Stimulated activated CD4-positive, alpha-beta T cell treated with anti-CD3 and anti-CD28 coated beads, TNF-alpha, amount 100 ng/mL, for 1 hour (primary cell): ENCODE measurements at places on chromosomes 1 and 21.
A peak's percentile ranks its signal among the peaks of the same experiment; 100 is the strongest.

DNA sequence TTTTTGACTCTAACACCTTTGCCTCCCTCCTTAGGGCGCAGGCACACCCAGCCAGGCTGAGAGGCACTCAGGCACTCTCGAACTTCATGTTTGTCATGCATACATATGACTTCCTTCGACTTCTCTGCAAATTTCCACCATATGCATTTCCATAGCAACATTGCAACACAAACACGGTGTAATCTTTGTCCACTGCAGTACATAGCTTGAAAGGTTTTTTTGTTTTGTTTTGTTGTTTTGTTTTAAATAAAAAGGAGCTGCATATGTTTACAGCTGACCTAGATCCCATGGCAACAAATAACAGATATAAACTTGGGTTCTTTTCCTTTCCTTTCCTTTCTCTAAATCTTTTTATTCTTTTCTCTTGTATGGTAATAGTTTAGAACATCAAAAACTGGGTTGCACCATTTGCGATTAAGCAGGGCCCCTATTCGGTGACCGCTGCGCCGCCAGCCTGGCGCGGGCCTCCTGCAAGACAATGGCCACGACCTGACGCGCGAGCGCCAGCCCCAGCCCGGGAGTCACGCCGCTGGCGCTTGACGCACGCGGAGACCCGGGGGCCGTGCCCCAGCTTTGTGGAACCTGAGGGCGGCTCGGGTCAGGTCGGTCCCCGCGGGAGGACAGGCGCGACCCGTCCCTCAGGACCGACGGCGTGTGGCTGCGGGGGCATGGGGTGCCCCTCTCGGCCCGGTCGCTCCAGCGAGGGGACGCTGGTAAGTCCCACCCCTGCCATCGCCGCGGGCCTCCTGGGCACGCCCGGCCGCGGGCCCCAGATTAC is 35.2 kb downstream of the CCN1 start:
- DNase-seq, result no peak

DNA sequence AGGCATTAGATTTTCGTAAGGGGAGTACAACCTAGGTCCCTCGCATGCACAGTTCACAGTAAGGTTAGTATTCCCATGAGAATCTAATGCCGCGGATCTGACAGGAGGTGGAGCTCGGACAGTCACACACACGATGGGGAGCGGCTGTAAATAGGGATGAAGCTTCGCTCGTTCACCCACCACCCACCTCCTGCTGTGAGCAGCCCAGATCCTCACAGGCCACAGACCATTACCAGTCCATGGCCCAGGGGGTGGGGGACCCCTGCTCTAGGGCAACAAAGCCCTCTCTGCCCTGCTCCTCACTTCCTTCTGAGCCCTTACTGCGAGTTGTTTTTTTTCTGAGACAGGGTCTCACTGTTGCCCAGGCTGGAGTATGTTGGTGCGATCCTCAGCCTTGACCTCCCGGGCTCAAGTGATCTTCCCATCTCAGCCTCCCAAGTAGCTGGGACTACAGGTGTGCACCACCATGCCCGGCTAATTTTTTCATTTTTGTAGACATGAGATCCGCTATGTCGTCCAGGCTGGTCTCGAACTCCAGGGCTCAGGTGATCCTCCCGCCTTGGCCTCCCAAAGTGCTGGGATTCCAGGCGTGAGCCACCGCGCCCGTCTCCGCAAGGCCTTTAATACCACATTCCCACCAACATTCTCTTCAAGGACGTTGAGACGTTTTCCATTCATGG is 21.3 kb downstream of the TRPM2 start:
- DNase-seq, result no peak

DNA sequence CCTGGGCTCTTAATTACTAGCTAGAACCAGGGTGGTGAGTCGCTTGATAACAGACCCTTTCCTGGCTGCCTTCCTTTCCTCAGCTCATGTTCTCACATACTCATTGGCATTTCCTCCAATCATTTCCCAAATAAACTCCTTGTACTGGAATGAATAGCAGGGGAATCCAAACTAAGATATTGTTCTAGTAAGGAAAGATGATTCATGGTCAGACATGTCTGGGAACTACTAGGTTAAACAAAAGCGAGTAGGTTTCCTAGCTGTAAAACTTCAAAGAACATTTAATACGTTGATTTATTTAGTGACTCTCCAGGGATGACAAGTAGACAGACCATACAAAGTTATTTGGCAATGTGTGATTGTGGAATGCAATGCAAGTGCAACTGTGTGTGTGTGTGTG is 121.2 kb upstream of the KCNJ6 start:
- DNase-seq, result no peak

- no peak for DNase-seq
Observed at GRCh38 chr1:67695963-67696362, 11.0 kb downstream of the GADD45A start.

DNA sequence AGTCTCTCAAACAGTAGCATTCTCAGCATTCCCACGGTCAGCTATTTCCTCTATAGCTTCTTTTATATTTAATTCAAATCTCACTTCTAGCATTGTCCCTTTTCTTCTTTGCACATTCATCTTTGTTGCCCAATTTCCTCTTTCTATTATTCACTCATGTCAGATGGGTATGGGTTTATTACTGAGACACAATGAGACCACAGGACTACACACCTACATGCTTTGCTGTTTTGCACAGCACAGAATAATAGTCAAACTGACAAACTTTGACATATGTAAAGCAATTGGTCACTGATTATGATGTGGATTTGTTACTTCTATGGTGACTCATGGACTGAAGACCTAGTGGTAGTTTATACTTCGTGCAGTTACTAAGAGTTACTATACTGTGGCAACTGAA is 5.8 kb upstream of the CD1C start:
- DNase-seq, result no peak

DNA sequence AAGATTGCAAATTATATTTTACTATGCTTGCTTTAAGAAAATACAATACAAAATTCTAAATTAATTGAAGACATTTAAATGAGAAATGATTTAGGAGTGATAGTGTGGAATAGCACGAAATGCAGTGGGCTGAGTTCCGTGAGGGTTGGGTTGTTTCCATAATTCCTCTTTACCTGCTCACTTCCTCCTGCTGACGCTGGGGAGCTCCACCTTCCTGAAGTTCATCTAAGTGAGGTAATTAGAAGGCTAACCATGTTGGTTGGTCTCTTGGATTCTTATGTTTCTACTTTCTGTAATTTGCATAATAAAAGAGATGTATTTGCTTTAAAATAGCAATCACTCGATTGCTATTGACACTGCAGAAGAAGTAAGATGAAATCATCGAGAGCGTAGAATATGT is 4.7 kb downstream of the OR14I1 start:
- no peak for DNase-seq

DNA sequence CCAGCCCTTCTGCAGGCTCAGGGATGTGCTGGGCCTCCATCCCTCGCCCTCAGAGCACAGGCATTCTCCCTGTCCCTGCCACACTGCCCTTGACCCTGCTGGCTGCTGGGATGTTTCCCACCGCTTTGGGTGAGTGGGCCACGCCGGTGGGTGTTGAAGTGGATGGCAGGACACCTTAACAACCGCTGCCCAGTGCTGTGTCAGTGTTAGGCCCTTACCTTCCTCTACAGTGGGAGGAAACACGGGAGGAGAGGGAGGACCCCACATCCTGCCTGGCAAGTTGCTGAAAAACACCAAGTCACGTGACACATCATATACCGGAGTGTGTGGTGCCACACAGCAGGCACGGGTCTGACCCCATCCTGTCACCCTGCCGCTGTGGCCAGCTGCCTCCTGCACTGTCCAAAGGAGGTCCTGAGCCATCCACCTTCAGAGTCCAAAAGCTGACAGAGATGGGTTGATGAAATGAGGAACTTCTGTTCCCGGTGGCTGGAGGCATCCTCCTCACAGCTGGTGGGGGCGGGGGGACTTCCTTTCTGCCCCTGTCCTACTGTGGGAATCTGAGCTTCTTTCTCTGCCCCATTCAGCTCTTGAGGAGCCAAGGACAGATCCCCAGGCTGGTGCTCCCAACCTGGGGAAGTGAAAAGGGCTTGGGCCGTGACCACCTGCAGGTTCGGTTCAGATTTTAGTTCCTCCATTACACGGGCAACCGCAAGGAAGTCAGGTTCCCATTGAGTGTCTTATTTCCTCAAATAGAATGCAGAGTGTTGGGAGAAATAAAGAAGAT is 3.2 kb upstream of the THEMIS2 start:
- DNase-seq, result peak; percentile 61

GRCh38 chr1:200653022-200653462 is 16.7 kb downstream of the DDX59 start:
- no peak for DNase-seq

- DNase-seq, result no peak
Observed at GRCh38 chr1:234395297-234395696, 22.0 kb downstream of the COA6 start.

GRCh38 chr21:33286600-33287456 is 20.7 kb downstream of the IL10RB start:
- no peak for DNase-seq
